Activated CD4-positive, alpha-beta T cell treated with anti-CD3 and anti-CD28 coated beads for 24 hours (primary cell): ENCODE measurements at places on chromosomes 4 and X.

GRCh38 chr4:6396696-6397236, 75.6 kb downstream of the PPP2R2C start:
- DNase-seq: no peak

GRCh38 chr4:53676402-53676871, 85.2 kb upstream of the LNX1 start:
- no peak for DNase-seq

DNA sequence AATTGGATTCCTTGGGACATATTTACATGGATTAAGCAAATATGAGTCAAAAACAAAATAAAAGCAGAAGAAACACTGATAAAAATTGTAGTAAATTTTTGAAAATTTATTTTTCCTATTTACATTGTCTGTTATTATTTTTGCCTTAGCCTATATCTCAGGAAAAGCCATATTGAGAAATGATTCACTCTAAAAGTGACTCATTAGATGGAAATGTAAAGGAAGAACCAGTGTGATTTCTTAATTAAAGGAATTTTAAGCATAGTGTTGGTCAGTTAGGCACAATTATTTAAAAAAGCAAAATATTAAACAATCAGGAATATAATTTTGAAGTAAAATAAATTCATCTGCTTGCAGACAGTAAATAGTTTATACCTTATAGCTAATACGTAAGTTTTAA, 167.4 kb upstream of the NAP1L5 start:
- DNase-seq: no peak

DNA sequence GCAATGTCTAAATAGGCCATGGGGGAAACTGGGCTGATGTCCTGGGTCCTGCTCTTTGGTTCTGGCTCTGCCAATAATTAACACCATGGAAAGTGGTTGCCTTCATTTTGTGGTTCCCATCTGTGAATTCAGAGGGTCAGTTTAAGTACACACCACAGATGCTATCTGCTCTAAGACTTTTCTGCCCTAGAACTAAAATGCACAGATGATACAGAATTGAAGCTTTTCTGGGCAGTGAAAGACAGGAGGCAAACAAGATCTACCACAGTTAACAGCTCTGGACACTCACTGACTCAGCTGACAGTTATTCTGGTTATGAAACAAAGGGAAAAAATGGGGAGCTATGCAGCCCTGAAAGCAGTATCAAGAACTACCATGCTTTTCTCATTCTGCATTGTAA, 37.3 kb downstream of the APBB2 start:
- no peak for DNase-seq

DNA sequence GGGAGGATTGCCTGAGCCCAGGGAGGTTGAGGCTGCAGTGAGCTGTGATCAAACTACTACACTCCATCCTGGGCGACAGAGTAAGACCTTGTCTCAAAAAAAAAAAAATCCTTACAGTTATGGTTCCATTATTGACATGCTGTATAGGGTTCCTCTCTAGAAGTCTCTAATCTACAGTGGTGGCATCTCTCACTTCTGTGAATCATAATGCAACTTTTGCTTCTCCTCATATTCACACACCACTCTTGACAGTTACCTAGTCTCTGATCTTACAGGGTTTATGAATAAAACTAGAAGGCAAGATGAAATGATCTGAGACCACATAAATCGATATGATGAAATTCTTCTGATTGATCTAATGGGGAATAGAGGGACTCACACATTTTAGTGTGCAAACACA, 40.6 kb downstream of the DOCK11 start:
- no peak for DNase-seq

GRCh38 chr4:99647071-99647470, 10.6 kb downstream of the C4orf54 start:
- DNase-seq: no peak

DNA sequence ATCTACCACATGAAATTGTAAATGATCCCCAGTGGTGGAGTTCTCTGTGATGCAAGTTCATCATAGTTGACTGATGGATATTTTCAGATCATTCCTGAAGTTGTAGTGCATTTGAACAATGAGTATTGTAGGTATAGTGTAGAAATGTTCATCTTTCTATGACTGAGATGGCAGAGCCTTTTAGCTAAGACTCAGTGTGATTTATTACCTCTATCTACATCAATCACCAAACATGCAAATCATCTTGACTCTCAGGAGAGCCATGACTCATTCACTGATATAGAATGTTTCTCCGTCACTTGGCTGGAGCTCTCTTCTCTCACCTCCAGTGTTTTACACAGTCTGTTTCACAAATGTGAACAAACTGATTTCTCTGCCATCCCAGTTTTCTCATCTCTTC, 392.6 kb downstream of the IL1RAPL1 start:
- no peak for DNase-seq

DNA sequence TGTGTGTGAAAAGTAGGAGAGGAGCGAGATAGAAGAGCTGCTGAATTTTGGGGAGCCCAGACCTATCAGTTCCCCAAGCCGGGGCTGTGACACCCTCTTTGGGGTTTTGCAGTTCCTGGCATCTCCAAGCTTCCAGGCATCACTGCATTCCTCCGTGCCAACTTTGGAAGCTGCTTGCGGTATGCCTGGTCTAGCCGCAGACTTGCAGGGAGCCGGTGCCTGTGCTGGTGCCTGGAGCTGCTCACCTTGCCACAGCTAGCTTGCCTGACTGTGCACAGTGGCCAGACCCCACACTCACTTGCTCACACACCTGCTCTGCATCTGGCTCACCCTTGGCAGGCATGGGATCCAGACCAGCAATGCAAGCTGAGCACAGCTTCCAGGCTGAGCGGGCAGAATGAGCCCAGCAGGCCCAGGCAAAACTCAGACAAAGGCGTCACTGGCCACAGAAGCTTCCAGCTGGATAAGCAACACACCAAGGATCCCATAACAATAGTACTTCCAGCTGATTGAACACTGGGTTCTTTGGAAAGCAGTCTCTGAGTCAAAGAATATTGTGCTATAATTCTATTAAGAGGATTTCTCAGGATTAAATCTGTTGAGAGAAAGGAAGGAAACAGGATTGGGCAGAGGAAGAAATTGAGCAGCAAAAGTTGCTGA, 390.9 kb downstream of the TEX13C start:
- no peak for DNase-seq

GRCh38 chr4:138398322-138398721, 156.2 kb upstream of the SLC7A11 start:
- no peak for DNase-seq

DNA sequence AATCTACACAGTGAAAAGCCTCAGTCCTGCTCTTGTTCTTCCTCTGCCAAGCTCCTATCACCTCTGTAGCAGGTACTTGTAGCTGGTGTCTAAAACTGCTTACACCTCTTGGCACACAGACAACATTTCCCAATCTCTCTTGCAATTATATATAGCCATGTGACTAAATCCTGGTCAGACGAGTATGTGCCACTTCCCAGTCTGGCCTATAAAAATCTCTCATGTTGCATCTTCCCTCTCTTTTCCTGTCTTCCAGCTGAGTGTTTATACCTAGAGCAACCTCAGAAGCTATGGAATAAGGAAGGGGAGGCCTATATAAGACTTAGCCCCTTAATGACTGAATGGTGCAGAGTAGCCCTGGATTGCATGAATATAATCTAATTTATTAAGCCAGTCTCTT, 105.8 kb downstream of the RNF150 start:
- DNase-seq: no peak

- no peak for DNase-seq
Measured at GRCh38 chr4:42750856-42751255, 94.0 kb upstream of the ATP8A1 start.

DNA sequence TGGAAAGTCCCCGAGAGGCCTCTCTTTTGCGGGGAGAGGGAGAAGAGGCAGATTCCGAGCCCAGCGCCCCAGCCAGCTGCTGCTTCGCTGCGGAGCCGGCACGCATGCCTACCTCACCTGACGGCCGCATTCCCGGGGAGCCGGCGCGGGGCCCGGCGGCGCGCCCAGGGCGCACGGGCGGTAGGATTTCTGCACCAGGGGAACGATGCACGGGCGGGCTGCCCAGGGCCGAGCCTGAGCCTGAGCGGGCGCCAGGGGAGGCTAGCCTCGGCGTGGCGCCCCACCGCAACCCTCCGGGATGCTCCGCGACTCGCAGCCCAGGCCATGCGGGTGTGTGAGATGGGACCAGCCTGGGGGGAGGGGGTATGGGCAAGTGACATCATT, 81.3 kb upstream of the SCML1 start:
- DNase-seq: no peak

GRCh38 chr4:76584241-76585152, 149.5 kb downstream of the SHROOM3 start:
- DNase-seq: no peak

DNA sequence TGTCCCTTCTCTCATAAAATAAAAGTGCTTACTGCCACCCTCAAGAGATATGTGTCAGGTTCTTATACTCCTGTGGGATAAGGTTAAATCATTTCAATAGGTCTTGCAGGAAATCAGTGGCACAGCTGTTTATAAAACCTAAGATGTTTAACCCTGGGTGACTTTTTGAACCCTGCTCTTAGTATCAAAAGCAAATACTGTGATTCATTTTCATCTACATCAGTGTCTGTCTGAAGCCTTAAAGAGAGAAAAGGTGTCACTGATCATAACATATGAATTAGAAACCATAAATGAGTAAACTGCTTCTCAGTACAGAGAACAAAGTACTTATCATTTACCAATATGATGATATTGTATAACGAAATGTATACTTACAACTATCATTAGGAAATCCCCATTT, 59.0 kb downstream of the CCSER1 start:
- no peak for DNase-seq

GRCh38 chr4:182367153-182367552, 124.0 kb downstream of the TENM3 start:
- DNase-seq: no peak

DNA sequence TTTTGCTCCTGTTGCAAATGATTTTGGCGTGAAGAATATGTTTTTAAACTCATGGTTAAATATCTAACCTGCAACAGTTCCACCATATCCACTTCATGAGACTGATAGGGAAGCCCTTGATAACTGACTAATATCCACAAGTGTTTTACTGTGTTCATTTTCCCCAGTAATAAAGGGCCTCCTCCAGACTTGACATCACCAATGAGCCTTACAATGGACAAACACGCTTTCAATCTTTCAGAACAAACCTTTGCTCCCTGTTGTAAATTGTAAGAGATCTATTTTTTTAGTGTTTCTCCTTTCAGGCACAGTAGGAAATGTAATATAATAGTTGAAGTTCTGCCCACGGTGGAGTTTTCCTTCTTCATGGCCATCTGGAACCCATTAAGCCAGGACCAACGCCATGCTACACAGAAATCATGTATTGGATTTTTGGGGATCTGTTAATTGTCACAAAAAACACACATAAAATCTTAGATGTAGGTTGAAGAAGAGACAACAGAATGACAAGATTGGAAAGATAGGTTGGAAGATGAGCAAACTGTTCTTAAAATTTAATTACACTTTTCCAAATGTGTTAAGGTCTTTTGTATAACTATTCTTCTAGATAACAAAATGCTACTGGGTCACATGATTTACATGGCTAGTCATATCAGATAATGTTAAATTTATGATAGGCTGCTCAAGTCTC, 1030.1 kb downstream of the FSTL5 start:
- DNase-seq: no peak

GRCh38 chr4:23856630-23857029, 33.2 kb downstream of the PPARGC1A start:
- DNase-seq: no peak

DNA sequence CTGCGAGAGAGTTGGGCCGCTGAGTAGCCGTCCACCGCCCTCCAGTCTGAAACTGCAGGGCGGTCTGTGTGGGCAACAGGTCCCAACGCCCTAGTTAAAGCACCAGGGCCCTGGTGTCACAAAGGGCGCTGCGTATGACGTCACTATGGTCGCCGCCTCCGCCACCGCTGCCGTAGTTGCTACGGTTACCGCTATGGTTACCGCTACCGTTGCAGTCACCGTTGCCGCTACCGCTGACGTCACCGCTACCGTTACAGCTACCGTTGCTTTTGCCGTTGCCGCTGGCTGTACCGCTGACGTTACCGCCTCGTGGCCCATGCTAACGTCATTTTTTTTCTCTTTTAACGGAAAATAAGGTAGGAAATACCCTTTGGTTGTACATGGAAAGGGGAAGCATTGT, at the start of gene PPP1R2C:
PPP1R2C (minus strand) TSS at position 68 of the 400 bp plus-strand sequence. CDS start 84 bp downstream, outside the sequence.
- DNase-seq: peak; percentile 5

GRCh38 chr4:100424376-100424775, 93.4 kb downstream of the EMCN start:
- DNase-seq: no peak

DNA sequence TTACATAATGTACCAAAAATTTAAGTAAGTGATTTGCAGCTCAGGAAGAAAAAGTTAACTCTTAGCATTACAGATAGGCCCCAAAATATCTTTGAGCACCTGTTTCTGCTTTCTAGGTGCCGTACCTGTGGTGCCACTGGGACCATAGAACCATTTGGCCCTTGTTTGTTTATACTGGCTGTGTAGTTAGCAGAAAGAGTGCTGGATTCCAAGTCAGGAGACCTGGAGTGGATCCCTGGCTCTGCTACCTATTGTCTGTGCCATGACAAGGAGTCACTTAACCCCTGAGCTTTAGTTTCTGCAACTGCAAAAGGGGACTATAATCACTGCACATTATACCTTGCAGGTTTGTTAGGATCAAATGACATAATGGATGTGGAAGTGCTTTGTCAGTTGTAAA, 137.8 kb upstream of the GPR101 start:
- no peak for DNase-seq

GRCh38 chr4:97892592-97893266, 250.5 kb downstream of the STPG2 start:
- no peak for DNase-seq

DNA sequence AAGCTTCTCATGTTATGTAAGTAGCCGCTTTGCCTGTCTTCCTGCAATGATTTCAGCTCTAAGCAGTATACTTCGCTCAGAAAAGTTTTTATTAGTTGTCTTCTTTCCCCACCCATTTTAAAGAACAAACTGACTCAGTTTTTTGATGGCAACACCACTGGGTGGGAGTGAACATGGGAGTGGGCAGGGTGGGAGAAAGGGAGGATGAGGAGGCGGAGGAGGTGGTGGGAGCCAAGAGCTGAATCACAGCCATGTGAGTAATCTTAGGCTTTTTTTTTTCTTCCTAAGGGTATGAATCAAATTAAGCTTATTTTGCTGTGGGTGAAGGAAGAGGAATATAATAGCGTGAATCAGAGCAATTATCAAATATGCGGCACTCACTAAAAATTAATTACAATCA, 574.3 kb upstream of the DIPK2B start:
- DNase-seq: no peak

GRCh38 chr4:90074322-90074886, 52.8 kb upstream of the CCSER1 start:
- DNase-seq: no peak

DNA sequence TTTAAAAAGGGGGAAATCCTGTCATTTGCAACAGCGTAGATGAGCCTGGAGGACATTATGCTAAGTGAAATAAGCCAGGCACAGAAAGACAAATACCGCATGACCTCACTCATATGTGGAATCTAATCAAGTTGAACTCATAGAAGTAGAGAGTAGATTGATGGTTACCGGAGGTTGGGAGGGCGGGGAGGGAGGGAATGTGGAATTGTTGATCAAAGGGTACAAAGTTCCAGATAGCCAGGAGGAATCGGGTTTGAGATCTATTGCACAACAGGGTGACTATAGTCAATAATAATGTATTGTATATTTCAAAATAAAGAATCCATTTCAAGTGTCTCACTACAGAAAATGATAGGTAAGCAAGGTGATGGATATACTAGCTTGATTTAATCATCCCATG, 393.2 kb downstream of the BCOR start:
- DNase-seq: no peak

- no peak for DNase-seq
Measured at GRCh38 chr4:8891646-8892555, 20.3 kb upstream of the HMX1 start.
